Islet precursor cell (in vitro differentiated cells): ENCODE measurements at places on chromosomes 7 and 10.
A peak's percentile ranks its signal among the peaks of the same experiment; 100 is the strongest.

DNA sequence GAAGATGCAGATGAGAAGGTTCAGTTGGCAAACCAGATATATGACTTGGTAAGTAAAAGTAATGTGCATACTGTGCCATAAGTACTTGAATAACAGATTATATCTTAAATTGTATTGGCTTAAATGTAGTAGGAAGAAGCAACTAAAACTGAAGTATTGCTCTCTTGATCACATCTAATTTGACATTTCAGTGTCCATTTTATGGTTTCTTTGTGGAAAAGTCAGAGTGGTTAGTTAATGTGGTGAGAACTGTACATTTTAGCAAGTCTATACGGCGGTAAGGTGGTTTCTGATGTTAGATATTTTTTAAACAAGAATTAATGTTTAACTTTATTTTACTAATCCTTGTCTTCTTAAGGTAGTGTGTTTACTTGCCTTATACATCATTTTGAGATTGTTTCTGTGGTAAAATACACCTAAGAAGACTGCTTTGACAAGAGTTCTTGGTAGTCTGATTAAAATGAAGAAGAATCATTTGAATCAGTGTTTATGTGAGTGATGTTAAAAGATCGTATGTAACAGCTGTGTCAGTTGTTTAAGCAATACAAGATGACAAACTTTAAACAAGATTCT, 5.1 kb downstream of the ING3 start:
- DNase-seq, result no peak

DNA sequence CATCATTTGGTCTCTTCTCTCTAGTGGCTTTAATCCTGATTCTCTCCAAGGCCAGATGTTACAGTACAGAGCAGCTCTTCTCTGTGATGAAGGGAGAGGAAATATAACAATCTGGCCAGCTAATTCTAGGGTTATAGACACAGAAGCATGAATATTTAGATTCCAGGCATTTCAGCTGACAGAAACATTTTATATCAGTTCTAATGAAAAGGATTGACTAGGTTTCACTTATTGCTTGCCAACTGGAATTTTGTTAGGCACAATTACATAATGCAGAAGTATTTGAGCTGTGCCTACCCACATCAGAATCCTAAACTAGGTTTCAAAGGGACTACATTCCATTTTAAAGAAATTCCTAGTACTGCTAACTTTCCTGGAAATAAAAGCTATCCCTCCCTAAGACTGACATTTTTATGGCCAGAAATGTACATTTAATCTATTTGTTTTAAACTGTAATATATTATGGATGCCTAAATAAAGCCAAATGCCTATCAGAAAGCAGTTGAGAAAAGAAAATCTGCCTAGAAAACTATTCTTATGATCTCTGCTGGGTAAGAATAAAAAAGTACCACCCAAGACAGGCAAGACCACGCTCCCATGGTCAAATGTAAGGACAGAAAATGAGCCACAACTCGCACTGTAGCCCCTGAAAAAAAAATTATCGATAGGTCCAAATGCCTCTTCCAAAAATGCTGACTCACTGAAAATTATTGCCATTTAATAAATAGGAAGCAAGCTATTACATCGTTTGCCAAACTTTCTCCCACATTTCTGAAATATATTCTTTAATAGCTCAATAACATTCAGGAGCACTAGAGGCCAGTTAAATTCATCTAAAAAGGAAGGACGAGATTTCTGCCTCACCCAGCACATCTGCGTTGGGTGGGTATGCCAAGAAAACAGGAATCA, 498.1 kb downstream of the KCNMA1 start:
- DNase-seq, result no peak

- no peak for DNase-seq
Measured at GRCh38 chr7:80482950-80483349, 28.9 kb downstream of the GNAT3 start.

- DNase-seq, result no peak
Measured at GRCh38 chr10:23157239-23157681, 34.9 kb upstream of the PTF1A start.

GRCh38 chr10:11145495-11145855, 127.8 kb downstream of the CELF2 start:
- DNase-seq, result no peak

DNA sequence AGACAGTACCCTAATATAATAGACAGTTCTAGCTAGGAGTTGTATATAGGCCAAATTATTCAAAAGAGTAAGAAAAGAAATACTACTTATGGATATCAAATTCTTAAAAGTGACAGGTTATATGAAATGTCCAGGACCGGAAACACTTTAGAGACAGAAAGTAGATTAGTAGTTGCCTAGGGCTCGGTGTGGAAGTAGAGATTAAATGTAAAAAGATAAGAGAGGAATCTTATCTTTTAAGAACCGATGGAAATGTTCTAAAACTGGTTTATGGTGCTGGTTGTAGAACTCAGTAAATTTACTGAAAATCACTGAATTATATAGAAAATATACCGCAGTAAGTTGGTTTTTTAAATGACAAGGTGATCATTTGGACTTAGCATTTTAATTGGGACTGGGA, 147.5 kb upstream of the ASAH2 start:
- DNase-seq, result no peak

DNA sequence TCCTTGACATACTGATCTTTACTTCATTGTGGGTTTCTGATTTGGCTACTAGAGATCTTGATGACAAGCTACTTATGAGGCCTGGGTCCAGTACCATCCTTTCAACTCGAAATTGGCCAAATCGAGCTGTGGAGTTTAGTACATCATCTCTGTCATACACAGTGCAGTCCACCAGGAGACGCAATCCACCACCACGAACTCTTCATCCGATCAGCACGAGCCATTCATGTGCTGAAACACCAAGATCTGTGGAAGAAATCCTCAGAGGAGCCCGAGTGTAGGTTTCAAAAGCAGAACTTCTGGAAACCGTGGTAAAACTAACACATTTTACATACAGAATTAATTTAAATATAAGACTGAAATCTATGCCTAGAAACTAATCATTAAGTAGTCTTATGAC, 14.2 kb downstream of the DNAJC9 start:
- DNase-seq, result peak; percentile 57

GRCh38 chr7:104958371-104958865, 55.6 kb upstream of the KMT2E start:
- DNase-seq, result no peak

DNA sequence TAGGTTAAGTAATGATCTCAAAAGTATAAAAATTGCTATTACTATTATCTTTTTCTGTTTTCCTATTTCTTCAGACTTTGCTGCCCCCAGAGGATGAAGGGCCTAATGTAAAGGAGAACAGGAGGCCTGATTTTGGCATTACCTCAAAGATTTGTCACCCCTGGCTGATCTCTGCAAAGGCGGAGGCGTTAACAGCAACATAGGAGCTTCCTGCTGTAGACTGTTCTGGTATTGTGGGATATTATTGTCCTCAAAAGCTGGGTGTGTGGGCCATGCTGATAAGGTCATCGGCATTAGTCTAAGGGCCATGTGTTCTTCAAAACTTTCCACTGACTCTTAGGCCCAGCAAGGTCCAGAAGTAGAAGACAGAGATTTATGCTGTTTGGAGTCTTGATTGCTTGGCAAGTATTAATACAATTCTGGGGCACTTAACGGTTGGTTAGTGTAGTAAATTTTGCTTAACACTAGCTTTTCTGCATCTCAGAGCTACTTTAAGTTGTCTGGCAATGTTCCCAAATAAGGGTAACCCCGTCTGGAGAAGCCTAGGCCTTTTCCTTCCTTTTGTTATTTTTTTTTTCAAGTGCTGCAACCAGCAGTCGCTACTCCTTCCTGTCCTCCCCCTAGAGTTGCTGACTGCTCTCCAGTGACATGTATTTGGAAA, 14.0 kb upstream of the ENTPD1 start:
- DNase-seq, result no peak

DNA sequence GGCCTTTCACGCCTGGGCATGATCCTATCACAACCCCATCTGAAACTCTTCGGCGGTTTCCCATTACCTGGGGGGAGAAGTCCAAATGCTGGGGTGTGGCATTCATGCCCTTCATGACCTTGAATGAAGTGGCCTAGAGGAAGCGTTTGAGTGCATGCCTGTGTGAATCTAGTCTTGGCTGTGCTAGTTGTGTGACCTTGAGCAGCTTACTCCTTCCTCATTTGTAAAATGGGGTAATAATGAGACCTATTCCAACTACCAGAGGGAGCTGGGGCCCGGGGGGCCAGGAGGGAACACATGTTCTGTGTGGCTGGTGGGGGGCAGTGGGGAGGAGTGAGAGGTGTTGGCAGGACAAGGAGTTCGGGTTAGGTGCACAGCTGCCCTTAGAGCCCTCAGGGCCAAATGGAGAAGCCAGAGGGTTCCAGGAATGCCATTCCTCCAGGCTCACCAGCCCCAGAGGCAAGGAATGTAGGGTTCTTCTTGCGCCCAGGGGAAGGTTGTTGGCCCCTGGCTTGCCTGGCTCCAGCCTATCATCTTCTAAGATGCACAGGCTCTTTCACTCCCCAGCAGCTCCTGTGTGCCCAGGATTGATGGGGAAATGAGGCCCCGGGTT, 21.3 kb upstream of the TBRG4 start:
- DNase-seq, result no peak

DNA sequence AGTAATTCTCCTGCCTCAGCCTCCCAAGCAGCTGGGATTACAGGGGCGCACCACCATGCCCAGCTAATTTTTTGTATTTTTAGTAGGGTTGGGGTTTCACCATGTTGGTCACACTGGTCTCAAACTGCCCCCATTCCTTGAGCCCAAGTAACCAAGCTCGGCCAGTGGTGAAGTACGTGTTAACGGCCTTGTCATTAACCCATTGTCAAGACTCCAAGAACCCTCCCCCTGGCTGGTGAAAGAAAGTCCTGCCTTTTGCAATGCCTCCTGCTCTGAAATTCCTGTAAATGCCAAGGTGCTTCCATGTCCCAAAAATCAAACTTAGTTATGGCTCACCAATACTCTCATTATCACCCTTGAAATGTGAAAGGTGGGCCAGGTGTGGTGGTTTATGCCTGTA, 18.8 kb upstream of the SEPHS1 start:
- DNase-seq, result no peak

GRCh38 chr7:40828686-40829600, 694.1 kb downstream of the SUGCT start:
- DNase-seq, result no peak

- no peak for DNase-seq
Measured at GRCh38 chr10:103373544-103373943, 5.8 kb downstream of the TAF5 start.

DNA sequence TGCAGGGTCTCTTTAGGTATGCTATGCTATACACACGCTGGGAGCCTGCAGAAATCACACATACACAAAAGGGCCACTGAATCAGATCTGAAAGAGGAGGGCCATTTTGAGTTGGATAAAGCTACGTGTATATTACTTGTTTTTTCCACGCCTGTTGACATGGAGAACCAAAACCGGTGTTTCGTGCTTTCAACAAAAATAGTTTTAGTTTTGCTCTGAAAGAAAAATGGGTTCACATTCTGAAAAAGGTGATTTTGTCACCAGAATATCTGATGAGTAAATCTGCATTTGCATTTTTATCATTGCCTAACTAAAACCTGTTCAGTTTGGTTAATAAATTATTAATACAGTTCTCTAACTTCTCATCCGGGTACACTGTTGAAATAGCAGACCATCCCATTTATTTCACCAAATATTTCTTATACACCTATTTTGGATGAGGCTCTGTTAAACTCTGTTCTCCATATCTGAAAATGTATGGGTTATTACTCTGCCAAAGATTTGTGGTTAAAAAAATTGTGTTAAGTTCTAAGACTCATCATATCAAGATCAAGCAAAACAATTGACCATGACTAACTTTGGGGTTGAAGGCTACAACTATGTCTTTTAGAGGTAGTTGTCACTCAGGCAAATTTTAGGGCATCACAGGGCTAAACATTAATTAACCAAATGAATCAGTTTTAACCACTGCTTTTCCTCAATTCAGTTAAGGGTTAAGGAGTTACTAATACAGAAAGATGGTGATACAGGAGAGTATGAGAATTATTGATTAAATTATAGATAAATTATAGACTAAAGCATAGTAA, 101.2 kb upstream of the RPA3 start:
- no peak for DNase-seq

DNA sequence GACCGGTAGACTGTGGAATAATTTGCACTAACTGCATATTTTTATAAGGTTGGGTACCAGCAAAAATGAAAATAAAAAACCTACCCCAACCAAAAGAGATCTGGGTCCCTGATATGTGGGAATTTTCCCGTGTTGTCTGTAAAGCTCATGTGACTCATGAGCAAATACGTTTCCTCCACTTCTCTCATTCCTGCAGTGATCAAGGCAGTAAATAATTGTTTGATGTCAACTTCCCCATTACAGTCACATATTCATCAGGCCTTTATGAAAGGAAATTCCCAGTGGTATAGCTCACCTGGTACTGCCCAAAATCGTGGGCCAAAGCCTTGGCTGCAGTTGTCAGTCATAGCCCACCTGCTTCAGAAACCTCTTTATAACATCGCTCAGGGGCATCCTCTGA, 166.0 kb upstream of the ANK3 start:
- no peak for DNase-seq

DNA sequence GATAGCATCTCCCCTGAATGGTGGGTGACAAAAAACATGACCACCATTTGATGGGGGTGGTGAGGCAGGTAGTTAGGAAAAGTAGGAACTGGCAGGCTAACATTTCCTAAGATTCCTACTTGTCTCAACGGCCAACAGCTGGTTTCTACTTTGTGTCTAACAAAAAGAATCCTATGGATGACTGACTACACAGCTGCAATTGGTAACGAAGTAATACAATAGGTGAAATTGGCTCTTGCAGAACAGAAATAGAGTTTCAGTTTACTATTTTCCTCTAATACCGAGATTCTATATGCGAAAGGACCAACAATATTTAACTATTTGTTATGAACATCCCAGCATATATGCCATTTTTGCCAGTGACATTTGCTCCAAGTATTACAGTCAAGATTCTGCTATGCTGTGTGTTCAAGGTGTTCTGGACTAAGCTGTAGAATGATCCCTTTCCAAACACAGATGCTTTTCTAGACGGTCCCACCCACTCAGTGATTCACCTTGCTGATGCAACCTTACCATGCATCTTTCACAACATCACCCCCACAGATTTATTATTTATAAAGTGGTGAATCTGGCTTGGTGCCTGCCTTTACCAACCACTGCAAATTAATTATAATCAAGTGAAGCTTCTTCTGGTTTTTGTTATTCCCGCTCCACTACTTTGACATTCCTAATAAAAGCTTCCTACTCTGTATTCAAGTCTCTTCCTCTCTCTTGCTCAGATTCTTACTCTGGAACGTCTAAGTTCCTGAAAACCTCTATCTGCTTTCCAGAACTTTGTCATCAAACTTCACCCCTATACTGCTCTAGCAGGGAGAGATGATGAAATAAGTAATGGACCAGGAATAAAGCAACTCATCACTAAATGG, 16.8 kb downstream of the BBIP1 start:
- DNase-seq, result no peak

DNA sequence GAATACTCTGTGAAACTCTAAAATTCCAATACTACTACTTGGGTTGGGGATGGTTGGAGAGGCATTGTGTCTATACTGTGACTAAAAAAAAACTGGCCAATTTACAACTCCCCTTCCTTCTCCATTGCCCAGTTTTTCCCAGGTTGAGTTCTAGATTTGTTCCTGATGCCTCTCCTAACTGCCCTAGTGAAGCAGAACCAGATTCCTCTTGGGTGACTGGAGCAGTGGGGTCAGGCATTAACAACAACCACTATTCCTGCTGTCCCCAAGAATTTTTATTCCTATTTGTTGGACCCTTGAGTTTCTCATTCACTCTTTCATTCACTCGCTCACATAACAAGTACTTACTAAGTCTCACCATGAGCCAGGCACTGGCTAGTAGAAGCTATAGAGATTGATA, 5.8 kb downstream of the GOT1 start:
- DNase-seq, result no peak

GRCh38 chr10:32180390-32181280, 124.4 kb upstream of the KIF5B start:
- no peak for DNase-seq

GRCh38 chr10:15504101-15504840, 133.2 kb upstream of the FAM171A1 start:
- DNase-seq, result no peak
